ENCODE measurements at places on chromosomes 4 and X.

DNA sequence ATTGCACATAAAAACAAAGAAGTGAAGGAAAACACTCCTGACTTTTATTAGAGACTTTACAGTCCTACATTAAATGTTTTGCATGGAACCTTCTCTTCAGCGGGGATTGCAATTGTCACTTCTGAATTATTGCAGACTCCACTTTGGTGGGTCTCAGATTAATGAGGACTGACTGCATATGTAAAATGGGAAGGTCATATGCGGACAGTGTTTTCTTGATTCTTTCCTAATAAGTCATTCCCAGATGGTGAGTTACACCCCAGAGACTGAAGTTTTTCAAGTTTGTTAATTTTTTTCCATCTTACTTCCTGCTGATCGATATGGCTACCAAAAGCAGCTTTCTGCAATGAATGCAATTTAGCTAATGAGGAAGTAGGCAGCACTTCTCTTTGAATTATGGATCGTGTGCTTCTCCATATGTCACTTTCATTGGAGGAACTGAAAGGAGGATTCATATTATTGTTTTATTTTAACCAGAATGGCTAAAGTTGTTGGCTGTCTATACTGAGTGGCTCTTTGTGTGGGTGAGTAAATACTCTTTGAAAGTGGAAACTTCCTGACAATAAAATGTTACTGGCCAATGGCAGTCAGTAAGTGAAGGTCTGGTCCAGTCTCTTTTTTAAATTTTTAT is 119.3 kb upstream of the CLNK start:
- no peak for DNase-seq

- DNase-seq = no peak
These were observed 1.5 kb downstream of the STARD8 start for GRCh38 chrX:68648960-68649359.

DNA sequence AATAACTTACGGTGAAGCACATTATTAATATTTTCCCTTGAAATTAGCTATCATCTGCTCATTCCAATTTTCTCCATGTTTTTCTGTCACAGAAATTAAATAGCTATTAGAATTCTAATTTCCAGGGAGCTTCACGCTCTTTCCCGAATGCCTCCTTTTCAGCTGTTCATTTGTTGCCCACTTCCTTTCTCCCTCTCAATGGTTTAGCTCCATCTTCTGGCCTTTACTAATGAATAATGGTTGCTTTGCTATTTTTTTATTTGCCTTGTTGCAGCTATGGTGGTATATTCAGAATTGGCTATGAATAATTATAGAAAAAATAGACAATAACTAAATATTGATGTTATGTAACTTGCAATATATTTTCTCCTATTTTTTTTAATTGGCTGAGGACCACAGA is 70.5 kb downstream of the GRIA2 start:
- DNase-seq = no peak

DNA sequence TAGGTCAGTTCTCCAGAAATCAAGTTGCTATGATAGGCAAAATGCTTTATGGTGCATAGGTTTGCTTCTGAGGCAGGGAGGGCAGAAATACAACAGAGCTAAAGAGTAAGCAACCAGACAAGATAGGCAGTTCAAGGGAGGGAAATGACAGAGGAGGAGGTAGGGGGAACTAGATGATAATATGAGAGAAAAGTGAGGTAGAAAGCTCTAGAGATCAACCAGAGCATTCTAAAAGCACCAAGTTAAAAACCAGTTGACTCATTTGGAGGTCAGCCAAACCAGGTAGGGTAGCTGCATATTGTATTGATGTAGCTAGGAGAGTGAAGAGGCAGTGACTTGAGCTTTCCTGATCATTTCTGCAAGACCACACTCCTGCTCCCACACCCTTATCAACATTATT is 49.0 kb upstream of the SLC16A2 start:
- no peak for DNase-seq

DNA sequence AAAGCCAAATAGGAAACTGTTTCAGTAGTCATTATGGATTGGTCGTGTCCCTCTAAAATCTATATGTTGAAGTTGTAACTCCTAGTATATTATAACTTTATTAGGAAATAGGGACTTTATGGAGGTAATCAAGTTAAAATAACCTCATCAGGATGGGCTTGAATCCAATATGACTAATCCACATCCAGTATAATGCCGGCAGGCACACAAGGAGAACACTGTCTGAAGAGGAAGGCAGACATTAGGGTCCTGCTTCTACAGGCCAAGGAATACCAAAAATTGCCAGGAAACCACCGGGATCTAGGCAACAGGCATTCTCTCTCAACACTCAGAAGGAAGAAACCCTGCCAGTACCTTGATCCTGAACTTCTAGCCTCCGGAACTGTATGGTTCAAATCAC is 130.3 kb downstream of the ATP10D start:
- DNase-seq = no peak

- DNase-seq = no peak
These were observed 13.9 kb upstream of the SCML2 start for GRCh38 chrX:18368402-18368801.

DNA sequence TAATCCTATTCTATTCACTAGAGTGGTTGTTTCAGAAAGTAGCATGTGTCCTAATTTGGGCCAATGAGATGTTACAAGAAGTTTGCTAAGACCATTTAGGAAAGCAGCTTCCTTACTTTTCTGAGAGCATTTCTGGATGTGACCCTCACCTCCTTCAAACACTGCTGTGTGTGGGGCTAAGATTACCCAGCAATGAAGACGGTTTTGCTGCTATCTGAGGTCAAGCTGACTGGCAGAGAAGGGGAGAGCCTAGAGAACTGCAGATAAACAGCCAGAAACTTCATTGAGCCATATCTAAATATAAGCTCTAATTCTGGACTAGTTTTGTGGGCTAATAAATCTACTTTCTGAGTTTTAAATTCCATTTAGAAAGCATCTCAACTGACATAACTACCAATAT is 36.4 kb downstream of the ZAR1 start:
- DNase-seq = no peak

GRCh38 chr4:94235825-94236224 is 28.2 kb downstream of the SMARCAD1 start:
- no peak for DNase-seq

GRCh38 chrX:40290517-40290916 is 192.8 kb upstream of the BCOR start:
- no peak for DNase-seq

DNA sequence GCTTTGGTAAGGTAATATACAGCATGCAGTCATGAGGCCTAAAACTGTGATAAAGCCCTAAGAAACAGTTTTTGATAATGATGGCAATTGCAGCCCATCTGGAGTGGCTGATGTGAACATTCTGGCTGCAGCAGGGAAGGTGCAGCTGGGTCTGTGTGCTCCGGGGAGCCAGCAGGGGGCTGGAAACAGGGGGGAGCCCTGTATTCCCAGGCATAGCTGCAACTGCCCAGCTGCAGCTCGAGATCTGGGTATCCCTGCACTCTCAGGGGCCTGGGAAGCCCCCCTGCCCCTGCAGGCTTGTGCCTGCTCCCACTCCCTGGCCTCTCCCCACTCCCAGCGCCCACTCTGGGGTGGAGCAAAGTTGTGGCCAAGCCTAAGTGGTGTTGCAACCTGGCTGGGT is 95.6 kb downstream of the RRAGB start:
- DNase-seq = no peak

DNA sequence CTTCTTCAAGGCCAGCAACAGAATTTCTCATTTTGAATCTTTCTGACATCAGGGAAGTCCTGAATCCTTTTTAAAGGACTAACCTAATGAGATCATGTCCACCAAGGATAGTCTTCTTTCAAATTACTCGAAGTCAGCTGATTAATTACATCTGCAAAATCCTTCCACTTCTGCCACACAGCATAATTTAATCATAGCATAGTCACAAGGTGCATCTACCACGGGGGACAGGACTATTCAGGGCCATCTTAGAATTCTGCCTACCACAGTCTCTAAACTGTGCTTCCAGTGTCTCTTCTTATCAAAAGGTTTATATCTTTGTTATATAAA is 53.7 kb downstream of the ATP10D start:
- no peak for DNase-seq

GRCh38 chrX:118212817-118213183 is 96.2 kb upstream of the KLHL13 start:
- no peak for DNase-seq

DNA sequence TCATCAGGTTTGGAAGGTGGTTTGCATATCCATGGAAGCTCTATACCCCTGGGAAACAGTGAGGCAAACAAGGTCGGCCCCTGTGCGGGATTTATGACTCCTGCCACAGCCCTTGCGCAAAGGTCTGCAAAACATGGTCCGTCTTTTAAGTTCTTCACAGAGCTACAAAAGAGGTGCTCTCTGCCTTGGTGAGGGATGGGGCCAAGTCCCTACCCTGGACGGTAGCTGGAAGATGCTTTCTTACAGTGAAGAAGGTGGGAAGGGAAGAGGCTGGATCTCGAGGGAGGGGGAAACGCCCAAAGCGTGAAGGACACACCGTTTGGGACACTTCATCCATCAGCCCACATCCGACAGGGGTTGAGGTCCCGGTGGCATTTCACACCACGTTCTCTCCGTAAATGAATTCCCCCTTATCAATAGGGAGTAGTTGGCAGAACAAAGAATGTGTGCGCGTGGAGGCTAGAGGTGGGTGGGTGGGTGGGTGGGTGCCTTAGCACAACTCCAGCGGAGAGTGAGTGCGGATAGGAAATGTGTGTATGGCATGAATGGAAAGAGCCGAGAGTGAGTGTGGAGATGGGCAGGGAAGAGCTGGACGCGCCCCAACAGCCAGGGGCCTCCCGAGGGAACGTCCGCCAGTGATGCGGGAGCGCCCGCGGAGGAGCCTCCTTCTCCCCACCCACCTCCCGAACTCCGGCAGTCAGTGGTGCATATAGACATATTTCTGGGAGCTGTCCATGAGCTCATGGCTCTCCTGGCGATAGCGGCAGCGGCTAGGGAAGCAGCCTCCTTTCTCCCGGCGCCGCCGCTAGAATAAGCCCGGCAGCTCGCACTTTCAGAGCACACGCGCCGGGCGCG is 68.3 kb downstream of the LARP7 start:
- no peak for DNase-seq

DNA sequence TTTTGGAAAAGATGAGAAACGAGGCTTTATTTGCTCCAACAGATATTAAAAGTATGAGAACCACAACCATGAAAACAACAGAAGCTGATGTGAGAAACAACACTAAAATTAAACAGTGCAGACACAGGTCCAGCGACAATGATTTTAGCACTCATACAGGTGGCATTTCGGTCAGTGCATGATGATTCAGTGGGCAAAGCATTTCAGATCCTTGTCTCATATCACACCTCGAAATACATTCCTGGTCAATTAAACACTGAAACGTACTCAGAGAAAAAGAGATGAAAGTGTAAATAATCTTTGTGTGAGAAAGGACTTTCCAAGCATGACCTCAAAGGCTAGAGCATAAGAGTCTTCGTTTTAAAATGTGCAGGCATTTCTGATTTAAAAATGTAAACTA is 85.2 kb downstream of the ACOX3 start:
- DNase-seq = no peak

- no peak for DNase-seq
These were observed 113.4 kb downstream of the DRD5 start for GRCh38 chr4:9894644-9895332.

- DNase-seq = no peak
These were observed 64.4 kb downstream of the HAUS3 start for GRCh38 chr4:2177443-2178093.

GRCh38 chrX:37685381-37686359 is at the start of gene XK:
Gene XK, plus strand, starts transcription at chrX:37685791. Its CDS starts 171 bp downstream, at chrX:37685962.
- DNase-seq = peak; percentile 29

- no peak for DNase-seq
These were observed 118.8 kb downstream of the MID1 start for GRCh38 chrX:10501611-10502010.

DNA sequence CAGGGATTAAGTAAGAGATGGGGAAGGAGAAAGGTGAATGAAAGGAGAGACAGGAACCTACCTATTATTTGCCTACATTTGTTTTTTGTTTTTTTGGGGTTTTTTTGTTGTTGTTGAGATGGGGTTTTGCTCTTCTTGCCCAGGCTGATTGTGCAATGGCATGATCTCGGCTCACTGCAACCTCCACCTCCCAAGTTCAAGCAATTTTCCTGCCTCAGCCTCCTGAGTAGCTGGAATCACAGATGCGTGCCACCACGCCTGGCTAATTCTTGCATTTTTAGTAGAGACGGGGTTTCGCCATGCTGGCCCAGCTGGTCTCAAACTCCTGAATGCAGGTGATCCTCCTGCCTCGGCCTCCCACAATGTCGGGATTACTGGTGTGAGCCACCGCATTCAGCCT is 57.9 kb downstream of the BCOR start:
- no peak for DNase-seq

DNA sequence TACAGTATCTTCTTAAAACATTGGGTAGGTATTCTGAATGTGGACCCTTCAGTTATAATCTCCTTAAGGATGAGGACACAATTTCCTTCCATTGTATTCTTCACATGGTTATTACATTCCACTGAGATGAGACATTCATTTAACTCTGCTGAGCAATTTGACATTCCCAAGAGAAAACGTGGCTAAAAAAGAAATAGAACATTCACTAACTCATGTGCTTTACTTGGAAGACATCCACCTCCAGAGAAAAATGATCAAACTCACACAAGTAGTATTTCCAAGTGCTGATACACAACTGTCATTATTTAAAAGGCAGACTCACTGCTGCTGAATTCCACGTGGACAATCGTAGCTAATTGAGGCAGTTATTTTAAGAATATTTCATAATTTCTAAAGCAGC is 227.9 kb upstream of the ANKRD50 start:
- no peak for DNase-seq

DNA sequence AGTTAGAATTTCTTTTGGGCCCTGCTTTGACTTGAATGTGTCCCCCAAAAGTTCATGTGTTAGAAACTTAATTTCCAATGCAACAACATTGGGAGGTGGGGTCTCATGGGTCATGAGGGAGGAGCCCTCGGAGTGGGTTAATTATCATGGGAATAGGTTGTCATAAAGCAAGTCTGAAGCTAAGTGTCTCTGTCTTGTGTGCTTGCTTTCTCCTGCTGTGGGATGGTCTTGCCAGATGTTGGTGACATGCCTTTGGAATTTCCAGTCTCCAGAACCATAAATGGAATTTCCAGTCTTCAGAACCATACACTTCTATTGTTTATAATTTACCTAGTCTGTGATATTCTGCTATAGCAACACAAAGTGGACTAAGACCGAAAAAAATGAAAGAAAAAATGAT is 71.6 kb downstream of the RASL11B start:
- no peak for DNase-seq

DNA sequence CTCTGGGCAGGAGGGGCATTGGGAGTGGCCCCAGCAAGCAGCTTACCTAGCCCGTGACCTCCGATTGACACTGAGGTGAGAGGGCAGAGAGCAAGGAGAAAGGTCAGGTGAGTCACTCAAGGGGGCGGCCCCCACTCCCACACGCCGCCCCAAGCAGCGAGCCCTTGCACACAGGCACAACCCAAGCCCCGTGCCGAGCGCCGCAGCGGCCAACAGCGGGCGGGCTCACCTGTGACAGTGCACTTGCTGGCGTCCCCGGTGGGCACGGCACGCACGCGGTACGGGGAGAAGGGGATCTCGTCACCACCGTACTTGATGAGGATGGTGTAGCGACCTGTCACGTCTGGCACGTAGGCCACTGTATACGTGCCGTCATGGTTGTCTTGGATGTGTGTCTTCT is 17.2 kb downstream of the FLNA start:
- no peak for DNase-seq

- DNase-seq = no peak
These were observed 55.3 kb downstream of the ZFYVE28 start for GRCh38 chr4:2363056-2363721.
